Lung microvascular endothelial cell (primary cell): ENCODE measurements at places on chromosomes 2 and 18. TPM values are rescaled to one million over a fixed set of nuclear protein-coding genes. Genes with fewer than 3 reads are reported as not detected.

The HOXD12 gene
- total RNA-seq, result not detected in 2 replicates

The CD8B2 gene
- not detected in 2 replicates for total RNA-seq

The PROC gene
- under 0.01 TPM in 2 replicates for total RNA-seq

The MROH2A gene
- total RNA-seq, result not detected in 2 replicates

The FBXO15 gene
- 0.20 and 0.22 TPM in 2 replicates for total RNA-seq

The GKN2 gene
- not detected in 2 replicates for total RNA-seq

The NTSR2 gene
- total RNA-seq, result not detected in 2 replicates

The FKBP7 gene
- 16.1 and 19.0 TPM in 2 replicates for total RNA-seq

The CCL20 gene
- total RNA-seq, result 0.60 and 2.8 TPM in 2 replicates

The UPP2 gene
- not detected in 2 replicates for total RNA-seq

The IL36RN gene
- total RNA-seq, result not detected in 2 replicates

The MAP3K20 gene
- total RNA-seq, result 17.9 and 19.2 TPM in 2 replicates

The PRSS56 gene
- total RNA-seq, result not detected in 2 replicates

The THAP4 gene
- 30.5 and 39.1 TPM in 2 replicates for total RNA-seq

The NAT8 gene
- total RNA-seq, result not detected in 2 replicates

DNA sequence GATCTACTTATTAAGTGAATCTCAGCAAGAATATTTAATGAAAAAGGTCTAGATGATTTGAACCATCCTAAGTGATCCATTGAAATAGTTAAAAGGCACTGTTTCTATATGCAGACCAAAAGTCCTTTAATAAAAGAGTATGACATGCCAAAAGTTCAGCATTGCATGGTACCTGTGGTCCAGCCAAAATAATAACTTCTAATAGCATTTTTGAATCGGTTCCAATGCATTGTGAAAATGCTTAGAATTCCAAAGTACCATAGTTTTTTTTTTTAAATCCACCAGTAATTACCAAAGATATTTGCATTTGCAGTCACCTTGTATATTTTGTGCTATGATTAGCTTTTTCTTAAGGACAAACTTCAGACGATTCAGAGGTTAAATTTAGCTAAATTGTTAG lies 79.9 kb downstream of the NYAP2 start:
- DNase-seq, result no peak

GRCh38 chr2:144705328-144706245 lies 185.7 kb upstream of the ZEB2 start:
- no peak for DNase-seq

- no peak for DNase-seq
Measured at GRCh38 chr2:208359632-208359986, 47.0 kb upstream of the PTH2R start.

DNA sequence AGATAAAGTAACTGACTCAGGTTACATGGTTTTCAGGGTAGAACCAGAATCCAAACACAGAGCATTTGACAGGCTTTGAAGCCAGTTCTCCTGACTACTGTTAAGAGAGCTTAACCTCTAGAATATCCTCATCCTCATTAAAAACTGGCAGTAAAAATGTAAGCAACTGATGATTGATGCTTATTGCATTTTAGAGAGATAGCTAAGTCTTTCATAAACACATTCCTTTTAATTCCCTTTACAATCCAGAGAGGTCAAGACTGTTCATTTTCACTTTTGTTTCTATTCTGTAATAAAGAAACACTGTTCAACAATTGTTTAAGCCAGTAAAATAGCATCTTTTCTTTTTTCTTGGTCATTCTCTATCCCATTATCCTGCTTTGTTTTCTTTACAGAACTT lies 53.9 kb upstream of the RAB27B start:
- DNase-seq, result no peak

GRCh38 chr2:27717070-27717795 lies 53.5 kb downstream of the SLC4A1AP start:
- DNase-seq, result no peak

DNA sequence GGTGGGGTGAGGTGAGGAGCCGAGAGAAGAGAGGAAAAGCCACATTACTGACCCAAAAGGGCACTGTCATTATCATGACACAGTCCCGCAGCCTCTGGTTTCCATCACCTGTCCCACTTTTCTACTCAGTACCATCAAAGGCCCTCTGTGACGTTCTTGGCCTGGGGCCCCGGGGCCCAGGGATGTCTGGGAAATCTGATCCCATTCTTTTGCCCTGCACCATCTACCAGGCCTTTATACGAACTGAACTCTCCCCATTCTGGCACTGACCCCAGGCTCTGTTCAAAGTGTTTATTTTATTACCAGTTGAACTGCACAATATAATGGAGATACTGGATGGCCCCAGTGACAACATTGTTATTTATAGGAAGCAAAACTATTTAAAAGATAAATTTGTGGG lies 89.1 kb downstream of the COL6A3 start:
- DNase-seq, result peak; percentile 82

DNA sequence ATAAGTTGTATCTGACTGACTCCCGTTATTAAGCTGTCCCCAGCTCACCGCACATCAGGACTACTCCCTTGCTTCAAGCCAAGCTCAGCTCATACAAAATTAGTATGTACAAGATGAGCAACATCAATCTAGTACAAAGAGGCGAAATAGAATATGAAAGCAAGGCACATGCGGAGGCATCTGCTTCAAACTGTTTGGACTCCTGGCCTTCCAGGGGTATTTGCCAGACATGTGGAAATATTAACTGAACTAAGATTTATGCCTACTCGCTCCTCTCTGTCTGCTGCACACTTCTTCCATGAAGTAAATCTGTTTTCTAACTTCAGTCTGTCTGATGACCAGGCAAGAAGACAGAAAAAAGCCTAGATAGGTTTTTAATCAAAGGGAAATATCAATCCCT lies 499.8 kb downstream of the PID1 start:
- no peak for DNase-seq

- DNase-seq, result no peak
Measured at GRCh38 chr2:43749583-43749982, 24.3 kb upstream of the DYNC2LI1 start.

DNA sequence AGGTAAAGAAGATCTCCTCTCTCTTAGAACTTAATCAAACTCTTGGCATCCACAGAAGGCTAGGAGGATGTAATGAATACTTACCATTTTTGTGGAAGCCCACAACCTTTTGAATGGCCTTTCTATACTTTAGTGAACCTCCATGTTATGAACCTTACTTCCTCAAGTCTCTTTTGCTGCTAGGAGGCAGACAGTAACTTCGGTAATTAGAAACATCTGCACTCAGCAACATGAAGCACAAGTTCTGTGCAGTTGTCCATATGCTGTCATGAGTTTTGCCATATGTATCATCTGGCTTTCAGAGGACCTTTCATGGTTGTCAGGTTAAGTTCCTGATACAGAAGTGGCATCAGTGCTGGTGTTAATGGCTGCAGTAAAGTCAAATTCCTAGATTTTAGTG lies 50.4 kb downstream of the PDK1 start:
- no peak for DNase-seq

DNA sequence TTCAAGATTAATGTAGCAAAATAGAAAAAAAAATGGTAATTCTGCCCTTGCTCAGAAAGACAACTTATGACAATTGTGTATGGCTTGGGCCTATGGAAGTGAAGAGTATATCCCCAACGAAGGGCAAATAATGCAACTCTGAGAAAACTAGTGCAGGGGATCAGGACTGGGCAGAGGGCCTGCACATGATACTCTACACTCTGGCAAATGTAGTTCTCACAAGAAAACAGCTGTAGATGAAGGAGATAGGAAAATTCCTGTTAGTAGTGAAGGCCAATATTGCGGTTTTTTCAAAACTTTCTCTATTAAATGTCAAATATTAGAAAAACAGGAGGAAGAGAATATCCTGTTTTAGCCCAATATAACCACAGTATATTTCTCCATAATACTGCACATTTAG lies 77.8 kb downstream of the SCN9A start:
- DNase-seq, result no peak

DNA sequence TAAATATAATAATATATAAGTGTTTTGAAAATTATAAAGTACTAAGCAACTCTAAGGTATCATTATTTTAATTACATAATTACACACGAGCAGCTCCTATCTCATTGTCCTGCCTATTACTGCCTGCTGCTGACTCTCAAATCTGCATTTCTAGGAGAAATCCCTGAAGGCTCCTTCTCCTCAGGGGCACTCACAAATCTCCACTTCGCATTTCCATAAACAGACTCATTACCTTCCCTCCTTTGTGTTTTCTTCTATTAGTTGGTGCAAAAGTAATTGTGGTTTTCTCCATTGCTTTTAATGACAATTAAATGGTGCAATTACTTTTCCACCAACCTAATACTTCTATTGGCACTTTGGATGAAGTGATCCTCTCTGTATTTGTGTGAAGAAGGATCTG lies 135.0 kb upstream of the HNMT start:
- DNase-seq, result no peak

DNA sequence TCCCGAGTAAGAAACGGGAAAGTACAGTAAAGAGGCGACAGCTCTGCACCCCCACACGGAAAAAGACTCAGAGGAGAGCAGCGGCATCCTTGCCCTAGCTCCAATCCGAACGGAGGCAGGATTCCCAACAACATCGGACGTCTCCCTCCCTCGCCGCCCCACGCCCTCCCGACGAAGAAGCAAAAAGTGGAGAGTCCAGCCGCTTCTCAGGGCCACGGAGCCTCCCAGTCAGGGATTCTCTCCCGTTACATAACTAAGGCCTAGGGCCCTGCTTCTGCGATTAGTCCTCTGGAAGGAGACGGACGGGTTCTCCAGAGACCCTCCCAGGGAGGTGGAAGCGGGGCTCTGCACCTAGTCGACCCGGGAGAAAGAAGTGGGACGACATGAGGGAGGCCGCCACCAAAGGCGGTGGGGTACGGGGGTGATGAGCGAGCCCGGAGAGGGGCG lies 587 bp downstream of the SUMO1 start:
- DNase-seq, result peak; percentile 72

- no peak for DNase-seq
Measured at GRCh38 chr18:58195278-58195765, 151.3 kb downstream of the NEDD4L start.

- peak; percentile 15 for DNase-seq
Measured at GRCh38 chr2:70440621-70441020, 113.0 kb downstream of the TGFA start.

DNA sequence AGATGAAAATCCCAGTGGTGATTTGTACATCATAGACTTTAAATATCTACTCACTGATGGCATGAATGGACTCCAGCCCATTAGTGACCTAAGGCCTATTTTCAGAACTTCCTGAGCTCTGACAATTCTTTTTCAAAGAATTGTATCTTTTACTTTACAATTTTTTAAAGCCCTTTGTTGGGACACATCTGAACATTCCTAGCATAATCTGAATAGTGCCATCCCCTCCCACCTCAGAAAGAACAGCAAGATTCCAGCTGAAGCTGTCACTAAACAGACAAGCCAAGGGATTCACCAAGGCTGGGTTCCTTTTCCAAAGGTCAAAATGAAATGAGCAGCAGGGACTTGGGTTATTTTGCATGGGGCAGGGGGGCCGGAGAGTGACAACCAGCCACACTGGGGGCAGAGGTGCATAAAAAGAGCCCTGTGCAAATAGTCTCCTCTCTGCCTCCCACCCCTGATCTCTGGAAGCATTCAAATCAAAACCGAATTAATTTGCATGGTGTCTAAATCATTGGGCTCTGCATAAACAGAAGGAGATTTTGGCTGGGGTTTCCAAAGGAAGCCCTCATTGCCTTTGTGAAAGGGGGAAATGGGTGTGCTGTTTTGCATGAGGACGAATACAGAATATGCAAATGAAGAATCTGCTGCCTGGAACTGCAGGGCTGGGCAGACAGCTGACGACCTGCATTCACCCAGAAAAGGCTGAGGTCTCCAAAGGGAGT lies 17.2 kb downstream of the EPHA4 start:
- DNase-seq, result no peak

DNA sequence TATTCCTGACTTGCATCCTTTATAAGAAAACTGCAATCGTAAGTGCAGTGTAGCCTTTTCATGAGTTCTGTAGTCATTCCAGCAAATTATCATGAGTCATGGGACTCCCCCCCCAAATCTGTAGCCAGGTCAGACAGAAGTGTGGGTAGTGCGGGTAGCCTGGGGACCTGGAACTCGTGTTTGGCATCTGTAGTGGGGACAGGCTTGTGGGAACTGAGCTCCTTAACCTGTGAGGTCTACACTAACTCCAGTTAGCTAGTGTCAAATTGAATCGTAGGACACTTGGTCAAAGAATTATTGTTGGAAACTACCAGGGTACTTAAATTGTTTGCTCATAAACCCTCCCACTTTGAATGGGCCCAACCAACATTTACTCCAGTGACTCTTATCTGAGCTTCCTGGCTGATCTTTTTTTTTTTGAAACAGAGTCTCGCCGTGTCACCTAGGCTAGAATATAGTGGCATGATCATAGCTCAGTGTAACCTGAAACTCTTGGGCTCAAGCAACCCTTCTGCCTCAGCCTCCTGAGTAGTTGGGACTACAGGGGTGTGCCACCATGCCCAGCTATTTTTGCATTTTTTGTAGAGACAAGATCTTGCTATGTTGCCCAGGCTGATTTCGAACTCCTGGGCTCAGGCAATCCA lies 12.4 kb downstream of the PFN4 start:
- DNase-seq, result no peak

GRCh38 chr18:13800505-13801259 lies 23.3 kb upstream of the MC5R start:
- peak; percentile 60 for DNase-seq

DNA sequence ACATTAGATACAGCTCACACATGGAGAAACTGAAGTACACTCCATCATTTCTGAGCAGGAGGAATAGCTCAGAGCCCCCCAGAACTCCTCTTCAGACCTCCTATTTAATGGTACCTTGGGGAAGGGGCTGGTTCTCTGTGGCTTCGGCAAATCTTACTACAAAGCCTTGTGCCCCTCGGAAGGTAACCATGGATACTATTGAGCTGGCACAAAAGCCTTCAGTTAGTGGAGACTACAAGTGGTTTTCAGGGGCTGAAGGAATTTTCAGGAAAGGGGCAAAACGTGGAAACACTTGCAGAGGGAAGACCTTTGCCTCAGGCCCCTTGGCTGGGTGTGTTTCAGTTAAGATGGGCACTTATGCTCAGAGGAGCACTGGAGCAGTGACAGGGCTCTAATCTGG lies 1.1 kb upstream of the FAM237A start:
- DNase-seq, result no peak

DNA sequence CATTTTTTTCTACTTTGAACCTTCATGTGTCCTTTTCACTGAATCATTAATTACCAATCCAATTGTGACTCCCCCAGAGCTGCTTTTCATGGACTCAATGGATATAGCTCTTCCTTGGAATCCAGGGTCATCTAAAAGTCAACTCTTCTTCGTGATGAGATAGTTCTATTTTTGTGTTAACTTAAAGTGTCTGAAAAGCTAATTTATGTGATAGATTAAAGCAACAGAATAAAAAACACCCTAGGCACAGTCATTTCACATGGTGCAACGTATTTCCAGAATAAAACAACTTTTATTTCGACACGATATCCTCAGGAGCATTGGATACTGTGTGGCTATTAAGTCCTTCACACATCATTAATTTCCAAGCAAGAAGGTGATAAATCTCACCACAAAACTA lies 250.6 kb upstream of the SPHKAP start:
- DNase-seq, result no peak
